Bone marrow (tissue), 2 donors: ENCODE measurements at places on chromosomes 1 and 21.

- DNase-seq: no peak
Observed at GRCh38 chr1:26730695-26731094, 34.9 kb downstream of the ARID1A start.

DNA sequence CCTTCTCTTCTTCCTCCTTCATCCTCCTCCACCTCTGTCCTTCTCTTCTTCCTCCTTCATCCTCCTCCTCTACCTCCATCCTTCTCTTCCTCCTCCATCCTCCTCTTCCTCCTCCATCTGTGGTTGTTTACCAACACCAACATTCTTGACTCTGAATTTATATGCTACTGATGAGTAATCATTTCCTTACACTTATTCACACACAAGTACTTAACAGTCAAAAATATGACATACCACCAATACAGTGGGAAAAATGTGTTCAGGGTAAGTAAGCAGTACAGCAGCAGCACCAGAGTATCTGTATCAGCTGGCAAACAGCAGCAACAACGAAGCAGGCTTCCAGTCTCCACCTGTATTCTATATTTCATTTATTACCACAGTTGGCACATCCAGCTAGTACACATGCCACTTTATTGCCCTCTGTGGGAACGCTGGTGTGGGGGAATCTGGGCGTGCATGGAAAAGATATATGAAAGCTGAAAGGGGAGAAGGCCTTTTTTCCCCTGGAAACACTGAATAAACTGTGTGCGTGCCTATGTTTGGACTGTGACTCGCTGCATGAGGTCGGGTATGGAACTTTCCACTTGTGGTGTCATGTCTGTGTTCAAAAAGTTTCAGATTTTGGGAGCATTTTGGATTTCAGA lies 16.0 kb downstream of the ADSS2 start:
- peak; percentile 4 for DNase-seq

DNA sequence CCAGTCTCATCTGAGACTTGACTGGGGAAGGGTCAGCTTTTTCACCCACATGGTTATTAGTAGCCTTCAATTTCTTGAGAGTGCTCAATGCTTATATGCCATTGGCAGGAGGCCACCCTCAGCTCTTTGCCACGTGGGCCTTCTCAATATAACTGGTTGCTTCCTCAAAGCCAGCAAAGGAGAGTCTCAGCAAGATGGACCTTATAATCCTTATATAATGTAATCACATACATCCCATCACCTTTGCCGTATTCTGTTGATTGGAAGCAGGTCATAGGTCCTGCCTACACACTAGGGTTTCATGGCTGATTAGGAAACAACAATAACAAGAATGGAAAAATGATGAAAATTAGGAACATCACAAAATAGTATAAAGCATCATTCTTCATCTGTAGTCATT lies 22.9 kb downstream of the TSEN15 start:
- no peak for DNase-seq

GRCh38 chr1:78322928-78323680 lies 167.7 kb upstream of the PTGFR start:
- no peak for DNase-seq

GRCh38 chr1:180190091-180190490 lies 35.4 kb downstream of the QSOX1 start:
- no peak for DNase-seq

DNA sequence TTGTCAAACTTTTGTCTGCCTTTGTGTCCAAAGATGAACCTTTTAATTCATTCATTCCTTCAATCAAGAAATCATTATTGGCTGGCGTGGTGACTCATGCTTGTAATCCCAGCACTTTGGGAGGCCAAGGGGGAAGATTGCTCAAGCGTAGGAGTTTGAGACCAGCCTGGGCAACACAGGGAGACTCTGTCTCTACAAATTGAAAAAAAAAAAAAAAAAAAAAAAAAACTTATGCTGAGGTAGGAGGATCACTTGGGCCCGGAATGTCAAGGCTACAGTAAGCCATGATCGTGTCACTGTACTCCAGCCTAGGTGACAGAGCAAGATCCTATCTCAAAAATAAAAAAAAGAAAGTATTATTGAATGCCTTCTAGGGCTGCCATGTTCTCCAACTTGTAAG lies 51.3 kb upstream of the CXADR start:
- DNase-seq: no peak

GRCh38 chr1:110300412-110301085 lies 38.6 kb upstream of the RBM15 start:
- no peak for DNase-seq

GRCh38 chr1:58895559-58896145 lies 111.8 kb upstream of the JUN start:
- no peak for DNase-seq

GRCh38 chr1:206716159-206716869 lies 31.6 kb downstream of the MAPKAPK2 start:
- DNase-seq: no peak

GRCh38 chr1:95040032-95040525 lies 32.7 kb downstream of the ALG14 start:
- DNase-seq: no peak

DNA sequence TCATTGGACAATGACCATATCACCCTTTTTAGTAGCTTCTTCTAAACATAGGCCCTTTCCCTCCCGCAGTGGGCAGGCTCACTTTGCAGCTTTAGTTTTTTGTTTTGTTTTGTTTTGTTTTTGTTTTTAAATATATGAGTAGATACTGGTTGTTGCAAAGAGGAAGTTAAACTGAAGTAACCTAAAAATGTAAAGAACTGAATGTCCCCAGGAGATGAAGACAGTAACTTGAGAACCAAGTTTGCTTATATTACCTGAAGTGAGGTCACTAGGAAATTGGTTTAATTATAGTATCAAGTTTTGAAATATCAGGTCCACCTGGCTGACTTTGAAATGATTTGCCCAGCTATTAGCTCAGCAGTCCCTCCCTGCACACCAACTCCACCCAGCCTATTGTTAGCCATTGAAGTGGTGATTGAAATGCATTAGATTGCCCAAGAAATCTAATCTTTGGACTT lies 18.2 kb downstream of the SMAP2 start:
- no peak for DNase-seq

GRCh38 chr21:21268061-21268471 lies 269.9 kb downstream of the NCAM2 start:
- DNase-seq: no peak

DNA sequence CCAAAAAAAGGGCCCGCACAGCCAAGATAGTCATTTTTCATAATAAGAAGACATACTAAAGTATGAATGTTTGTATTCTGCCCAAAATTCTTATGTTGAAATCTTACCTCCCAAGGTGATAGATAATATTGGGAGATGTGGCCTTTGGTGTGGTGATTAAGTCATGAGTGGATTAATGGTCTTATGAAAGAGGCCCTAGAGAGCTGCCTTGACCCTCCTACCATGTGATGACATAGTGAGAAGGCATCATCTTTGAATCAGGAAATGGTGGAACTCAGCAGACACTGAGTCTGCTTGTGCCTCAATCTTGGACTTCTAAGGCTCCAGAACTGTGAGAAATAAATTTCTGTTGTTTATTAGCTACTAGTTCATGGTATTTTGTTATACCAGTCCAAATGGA lies 11.8 kb upstream of the RNPC3 start:
- DNase-seq: no peak

DNA sequence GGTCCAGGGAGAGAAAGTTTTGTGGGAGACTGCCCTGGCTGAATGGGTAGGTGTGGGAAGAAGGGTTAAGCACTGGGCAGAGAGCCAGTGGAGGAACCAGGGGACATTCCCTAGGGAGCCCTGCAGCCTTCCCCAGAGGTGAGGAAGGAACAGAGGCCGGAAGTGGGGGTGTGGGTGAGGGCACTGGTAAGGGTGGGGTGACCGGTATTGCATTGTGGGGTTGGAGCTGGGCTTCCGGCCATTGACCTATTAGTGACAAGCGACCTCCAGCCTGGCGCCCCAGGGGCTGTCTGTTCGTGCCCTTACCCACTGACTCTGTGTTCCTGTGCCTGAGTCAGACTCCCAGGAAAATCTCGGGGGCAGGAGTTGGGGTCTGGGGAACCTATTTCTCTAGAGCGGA lies 3.5 kb upstream of the TSPAN1 start:
- no peak for DNase-seq

GRCh38 chr1:158200527-158200926 lies 19.8 kb downstream of the CD1D start:
- no peak for DNase-seq

DNA sequence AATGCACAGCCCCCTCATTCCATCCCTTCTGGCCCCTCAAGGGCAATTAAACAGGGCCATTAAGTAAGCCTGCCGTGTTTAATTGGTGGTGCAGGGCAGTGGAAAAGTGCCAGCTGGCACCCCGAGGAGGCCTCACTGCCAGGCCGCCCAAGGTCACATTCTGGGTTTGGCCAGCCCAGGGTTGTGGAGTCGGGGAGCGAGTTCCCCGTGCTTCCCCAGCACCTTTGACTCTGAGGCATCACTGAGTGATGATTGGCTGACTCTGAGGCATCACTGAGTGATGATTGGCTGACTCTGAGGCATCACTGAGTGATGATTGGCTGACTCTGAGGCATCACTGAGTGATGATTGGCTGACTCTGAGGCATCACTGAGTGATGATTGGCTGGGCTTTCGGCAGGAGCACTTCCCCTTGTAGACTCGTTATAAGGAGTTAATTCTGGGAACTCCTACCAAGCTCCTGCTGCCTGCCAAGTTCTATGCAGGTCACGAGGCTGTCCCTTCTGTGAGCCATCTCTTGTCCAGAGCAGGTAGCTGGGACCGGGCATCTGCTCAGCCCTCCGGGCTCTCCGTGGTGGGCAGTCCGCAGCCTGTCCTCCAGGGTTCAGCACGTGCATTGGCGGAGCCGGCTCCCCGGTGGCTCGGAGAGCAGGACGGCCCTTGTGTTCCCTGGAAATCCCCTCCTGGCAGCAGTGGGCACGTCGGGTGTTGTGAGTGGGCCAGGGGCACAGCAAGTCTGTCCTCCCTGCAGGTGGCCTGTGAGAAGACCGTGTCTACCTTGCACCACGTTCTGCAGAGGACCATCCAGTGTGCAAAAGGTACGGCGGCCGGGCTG lies 20.9 kb downstream of the CSTB start:
- DNase-seq: no peak

GRCh38 chr21:16070207-16070651 lies 340.4 kb downstream of the USP25 start:
- DNase-seq: no peak

GRCh38 chr1:220873868-220874655 lies 5.2 kb upstream of the HLX start:
- DNase-seq: peak; percentile 43
